ENCODE measurements at places on chromosomes 4 and X. TPM values are rescaled to one million over a fixed set of nuclear protein-coding genes. Genes with fewer than 3 reads are reported as not detected.

The F9 gene
- not detected for total RNA-seq

The HERC5 gene
- 1.1 TPM for total RNA-seq

The SSX2 gene
- total RNA-seq = not detected

The CACNA1F gene
- total RNA-seq = not detected

The ZRSR2 gene
- 5.0 TPM for total RNA-seq

The EBP gene
- total RNA-seq = 45.9 TPM

The GAGE13 gene
- not detected for total RNA-seq

The CXCL8 gene
- total RNA-seq = not detected

The FAM9C gene
- total RNA-seq = not detected

The TMEM150C gene
- 1.5 TPM for total RNA-seq

The MAGEA3 gene
- 0.15 TPM for total RNA-seq

The ANKRD50 gene
- total RNA-seq = 76.4 TPM

The STPG2 gene
- total RNA-seq = 0.12 TPM

The TMEM35A gene
- 13.2 TPM for total RNA-seq

The DCLK2 gene
- total RNA-seq = 12.2 TPM

The SHROOM4 gene
- total RNA-seq = 2.6 TPM

The MAGEB17 gene
- not detected for total RNA-seq

The MAGEA12 gene
- not detected for total RNA-seq

The CHM gene
- total RNA-seq = 9.6 TPM

The ADGRG4 gene
- not detected for total RNA-seq

The FAAH2 gene
- total RNA-seq = not detected

The BRS3 gene
- total RNA-seq = not detected

The TRIM60 gene
- not detected for total RNA-seq

The KCNE5 gene
- 0.15 TPM for total RNA-seq

The CHRNA9 gene
- total RNA-seq = not detected

The NHSL2 gene
- total RNA-seq = 0.45 TPM

All from smooth muscle cell of the coronary artery (primary cell).